ENCODE measurements at places on chromosomes 3 and 15.

GRCh38 chr3:50448752-50449539 lies 54.5 kb downstream of the CACNA2D2 start:
- DNase-seq, result no peak

DNA sequence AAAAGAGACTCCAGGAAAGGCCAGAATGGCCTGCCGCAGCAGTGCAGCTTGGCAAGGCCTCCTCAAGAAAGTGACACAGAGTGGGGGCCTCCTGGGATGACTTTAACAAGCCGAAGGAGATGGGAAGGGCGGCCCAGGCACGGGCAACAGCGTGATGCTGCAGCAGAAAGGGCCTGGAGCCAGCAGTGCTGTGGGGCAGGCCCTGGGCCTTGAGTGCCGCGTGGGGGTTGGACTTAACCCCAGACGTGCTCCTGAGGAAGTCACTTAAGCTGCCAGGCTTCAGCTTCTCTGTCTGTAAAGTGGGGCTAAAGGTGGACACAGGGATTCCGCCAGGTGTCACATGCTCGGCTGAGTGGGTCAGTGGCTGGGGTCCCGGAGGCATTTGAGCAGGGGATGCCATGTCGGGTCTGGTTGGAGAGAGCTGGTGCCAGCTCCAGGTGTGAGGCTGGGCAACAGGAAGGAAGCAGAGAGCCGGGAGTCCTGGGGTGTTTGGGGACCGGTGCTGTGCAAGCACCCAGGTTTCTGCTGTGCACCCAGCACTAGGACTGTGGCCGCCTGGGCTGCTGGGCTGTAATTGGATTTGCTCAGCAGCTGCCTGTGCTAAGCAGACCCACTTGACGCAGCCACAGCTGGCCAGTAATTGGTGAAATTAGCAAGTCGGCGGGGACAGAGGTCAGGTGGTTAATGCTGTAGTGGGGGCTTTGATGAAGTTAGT lies 7.8 kb downstream of the DNAJB8 start:
- no peak for DNase-seq

- no peak for DNase-seq
Observed at GRCh38 chr15:35784745-35785144, 238.8 kb upstream of the DPH6 start.

DNA sequence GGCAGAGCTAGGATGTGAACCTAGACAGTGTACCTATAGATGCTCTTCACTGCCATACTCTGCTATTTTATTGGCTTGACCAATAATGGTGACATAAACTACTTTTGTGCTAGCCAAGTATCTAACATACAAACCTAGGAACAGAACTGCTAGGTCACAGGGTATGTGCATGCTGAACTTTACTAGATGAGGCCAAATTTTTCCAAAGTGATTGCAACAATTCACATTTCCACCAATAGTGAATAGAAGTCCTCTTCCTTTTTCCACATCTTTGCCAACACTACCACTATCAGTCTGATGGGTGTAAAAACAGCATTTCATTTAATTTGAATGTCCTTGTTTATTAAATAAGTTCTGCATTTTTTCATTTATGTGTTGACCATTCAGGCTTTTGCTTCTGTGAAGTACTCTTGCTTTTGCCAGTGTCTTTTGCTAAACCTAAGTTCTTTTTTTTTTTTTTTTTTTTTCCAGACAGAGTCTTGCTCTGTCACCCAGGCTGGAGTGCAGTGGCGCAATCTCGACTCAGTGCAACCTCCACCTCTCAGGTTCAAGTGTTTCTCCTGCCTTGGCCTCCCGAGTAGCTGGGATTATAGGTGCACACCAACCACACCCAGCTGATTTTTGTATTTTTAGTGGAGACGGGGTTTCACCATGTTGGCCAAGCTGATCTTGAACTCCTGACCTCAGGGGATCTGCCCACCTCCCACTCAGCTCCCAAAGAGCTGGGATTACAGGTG lies 54.1 kb downstream of the DCAF1 start:
- DNase-seq, result no peak

DNA sequence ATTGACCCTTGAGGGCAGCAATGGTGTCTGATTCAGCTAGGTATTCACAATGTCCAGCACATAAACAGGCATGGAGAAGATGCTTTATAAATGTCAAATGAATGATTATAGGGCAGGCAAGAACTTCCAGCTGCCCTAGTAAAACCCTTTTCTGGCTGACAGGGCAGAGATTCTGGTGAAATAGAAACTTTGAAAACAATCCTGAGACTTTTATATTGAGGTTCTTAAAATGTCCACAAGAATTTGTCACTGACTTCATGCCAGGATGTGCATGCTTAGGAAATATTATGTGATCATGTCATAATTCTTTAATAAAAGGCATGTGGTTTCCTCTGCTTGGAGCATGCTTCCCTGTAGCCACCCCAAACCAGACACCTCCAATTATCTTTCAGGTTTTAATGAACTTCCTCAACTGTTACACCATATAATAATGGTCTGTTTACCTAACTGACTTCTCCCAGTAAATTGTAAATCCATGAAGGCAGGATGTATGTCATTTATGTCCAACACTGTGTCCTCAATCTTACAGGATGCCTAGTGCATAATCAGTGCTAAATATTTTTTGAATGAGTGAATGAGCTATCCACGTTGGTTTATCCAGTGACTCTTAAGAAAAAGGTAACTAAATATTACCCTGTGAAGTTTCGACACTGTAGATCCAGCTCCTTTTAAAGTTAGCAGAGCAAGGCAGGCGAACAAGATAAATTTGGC lies 43.4 kb upstream of the CLRN1 start:
- no peak for DNase-seq

GRCh38 chr15:100340721-100341238 lies 995 bp downstream of the ADAMTS17 start:
- DNase-seq, result peak; percentile 41

DNA sequence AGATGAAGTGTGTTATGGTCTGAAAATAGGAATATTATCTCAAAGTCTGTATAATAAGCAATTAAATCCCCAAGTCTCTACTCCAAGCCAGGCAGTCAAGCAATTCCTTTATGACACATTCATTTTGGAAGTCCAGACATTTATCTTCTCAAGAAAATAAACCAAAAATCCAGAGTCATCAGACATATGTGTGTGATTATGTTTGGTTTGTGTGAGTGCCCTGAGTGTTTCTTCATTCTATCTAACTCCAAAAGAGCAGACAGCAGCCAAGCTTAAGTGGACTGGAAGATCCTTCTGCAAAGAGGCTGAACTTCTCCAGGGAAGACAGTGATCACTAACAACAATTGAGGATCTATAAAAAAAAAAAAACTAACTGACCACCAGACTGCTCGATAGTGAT lies 239.8 kb downstream of the STAG1 start:
- DNase-seq, result no peak

DNA sequence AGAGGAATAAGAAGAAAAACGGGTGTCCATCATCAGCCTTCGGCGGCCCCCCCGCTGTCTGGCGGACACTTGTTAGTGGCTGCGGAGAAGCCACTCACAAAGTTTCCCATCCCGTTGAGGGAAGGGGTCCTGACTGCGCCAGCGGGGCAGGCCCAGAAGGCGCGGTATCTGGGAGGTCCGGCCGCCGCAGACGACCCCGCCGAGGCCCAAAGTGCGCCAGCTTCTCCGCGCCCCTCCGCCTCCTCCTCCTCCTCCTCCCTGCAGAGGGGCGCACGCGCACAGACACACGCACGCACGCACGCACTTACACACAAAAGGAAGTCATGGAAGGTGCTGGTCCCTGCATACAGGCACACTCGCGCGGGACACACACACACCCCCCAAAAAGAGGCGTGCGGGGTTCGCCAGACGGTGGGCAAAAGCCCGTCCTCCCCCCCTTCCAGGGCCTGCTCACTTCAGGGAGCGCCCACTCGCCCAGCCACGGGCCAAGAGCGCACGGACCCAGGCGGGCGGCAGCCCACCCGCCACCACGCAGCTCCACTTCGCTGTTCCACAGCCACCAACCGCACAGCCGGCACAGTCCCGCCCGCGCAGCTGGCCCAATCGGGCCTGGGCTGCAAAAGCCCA lies 18.0 kb downstream of the ZNF148 start:
- DNase-seq, result peak; percentile 59

DNA sequence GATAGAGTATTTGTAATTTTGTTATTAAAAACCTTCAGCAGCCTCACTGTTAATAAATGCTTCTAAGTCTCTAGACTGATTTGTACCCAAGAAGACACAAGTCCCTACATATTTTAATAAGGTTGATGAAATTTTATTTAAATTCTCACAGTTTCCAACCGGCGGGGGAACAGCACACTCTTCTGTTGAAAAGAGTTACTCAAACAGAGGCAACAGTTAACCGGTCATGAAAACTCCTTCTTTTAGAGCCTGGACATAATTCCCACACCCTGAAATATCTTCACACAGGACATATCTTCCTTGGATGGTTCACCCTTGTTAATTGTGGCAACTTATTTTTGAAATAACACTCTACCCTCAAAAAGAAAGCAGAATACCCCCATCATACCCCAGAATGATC lies 278.8 kb downstream of the FOXP1 start:
- no peak for DNase-seq

DNA sequence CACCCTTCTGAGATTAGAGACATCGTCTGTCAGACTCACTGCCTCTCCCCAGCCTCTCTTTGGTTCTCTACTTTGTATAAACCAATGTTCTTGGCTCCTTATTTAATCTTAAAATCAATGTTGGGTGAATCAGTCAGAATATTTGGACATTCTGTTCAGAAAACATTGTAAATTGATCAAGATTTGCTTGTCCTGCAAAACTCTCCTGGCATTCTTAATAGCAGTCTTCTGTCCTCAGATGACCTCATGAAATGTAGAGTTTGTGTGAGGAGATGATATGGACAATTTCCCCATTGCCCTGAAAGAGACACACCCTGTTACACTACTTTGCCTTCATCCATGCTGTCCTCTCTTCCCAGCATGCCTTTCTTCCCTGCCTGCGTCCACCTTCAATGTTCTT lies 33.6 kb downstream of the CD200R1L start:
- no peak for DNase-seq

GRCh38 chr15:96107916-96108315 lies 222.6 kb upstream of the NR2F2 start:
- no peak for DNase-seq

All from WTC11 (cell line).